ENCODE measurements at places on chromosomes 2 and 18.

DNA sequence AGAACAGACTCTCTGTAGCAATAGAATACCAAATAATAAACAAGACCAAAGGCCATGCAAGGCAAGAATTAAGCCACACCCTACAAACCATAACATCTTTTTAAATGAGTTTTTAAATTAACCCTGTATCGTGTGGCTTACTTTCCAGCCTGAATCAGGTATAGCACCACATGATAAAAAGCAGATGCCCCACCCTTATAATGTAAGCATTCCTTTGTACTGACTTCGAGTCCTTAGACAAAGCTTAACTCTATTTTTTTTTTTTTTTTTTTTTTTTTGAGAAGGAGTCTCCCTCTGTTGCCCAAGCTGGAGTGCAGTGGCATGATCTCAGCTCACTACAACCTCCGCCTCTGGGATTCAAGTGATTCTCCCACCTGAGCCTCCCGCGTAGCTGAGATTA is 1.7 kb upstream of the C2orf42 start:
- DNase-seq = no peak

- no peak for DNase-seq
Measured at GRCh38 chr2:70723286-70723885, 44.6 kb downstream of the ADD2 start.

- no peak for DNase-seq
Measured at GRCh38 chr18:12334366-12334808, 26.3 kb downstream of the TUBB6 start.

DNA sequence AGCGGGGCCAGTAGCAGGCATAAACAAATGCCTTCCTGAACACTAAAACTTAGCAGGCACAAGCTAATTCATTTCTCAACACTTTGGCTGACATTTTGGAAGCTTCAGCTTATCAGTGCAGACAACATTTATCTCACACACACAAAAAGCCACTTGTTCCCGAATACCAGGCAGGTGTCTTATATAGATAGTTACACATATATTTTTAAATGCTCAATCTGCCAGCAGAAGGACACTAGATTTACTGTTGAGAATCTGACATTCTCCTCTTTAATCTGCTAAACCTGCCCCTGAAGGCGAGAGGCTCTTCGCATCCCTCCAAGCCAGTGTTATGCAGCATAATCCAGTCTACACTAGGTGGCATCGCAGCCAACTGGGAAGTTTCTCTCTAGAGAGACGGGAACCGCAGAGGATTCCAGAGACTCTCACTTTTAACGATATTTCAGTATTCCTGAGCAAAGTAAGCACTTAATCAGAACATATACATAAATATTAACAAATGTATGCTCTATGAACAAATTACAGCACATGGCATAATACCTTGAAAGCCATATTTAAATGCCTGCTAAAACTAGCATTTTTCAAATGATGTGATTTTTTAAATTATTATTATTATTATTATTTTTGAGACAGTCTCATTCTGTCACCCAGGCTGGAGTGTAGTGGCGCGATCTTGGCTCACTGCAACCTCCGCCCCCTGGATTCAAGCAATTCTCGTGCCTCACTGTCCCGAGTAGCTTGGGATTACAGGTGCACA is 90.2 kb upstream of the SCG2 start:
- DNase-seq = no peak

DNA sequence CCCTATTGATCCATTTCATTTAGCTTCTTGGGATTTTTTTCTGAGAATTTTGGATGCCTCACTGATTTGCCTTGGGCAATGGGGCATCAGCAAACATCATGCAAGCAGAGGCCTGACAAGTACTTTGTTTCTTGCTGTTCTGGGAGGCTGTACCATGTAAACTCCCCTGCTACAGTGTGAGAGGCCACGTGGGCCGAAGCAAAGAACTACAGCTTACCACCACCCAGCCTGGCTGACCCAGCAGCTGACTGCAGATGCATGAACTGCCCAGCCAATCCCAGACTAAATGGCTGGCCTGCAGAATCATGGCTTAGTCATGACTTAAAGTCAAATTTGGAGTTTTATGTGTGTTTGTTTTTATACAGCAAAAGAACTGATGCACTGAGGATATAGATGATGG is 579.9 kb downstream of the CNTNAP5 start:
- DNase-seq = no peak

GRCh38 chr2:42903821-42904575 is 111.6 kb upstream of the HAAO start:
- no peak for DNase-seq

GRCh38 chr2:36222485-36222884 is 133.1 kb upstream of the CRIM1 start:
- no peak for DNase-seq

DNA sequence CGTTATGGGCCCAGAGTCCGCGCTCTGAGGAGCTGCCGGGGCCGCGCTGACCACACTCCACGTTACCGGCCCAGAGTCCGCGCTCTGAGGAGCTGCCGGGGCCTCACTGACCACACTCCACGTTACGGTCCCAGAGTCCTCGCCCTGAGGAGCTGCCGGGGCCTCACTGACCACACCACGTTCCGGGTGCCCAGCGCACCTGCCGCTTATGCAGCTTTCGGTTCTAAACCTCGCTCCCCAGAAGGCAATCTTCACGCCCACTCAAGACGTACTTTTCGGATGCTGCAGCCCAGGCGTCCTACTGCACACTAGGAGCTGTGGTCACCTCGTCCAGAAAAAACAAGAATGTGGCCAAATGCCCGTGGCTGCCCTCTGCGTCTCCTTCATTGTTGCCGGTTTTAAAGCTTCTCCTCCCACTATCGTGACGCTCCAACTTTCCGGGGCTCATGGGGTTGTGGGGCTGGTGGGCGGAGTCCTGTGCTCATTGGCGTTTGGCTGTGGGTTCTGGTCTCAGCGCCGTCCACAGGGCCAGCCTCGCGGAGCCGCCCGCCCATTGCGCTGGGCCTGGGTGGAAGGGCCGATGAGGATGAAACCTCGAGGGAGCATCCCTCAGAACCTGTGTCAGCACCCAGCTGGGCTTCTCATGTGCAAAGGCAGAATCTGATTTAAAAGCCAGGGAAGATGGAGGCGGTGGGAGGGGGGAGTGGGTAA is 11.9 kb downstream of the KCNG2 start:
- no peak for DNase-seq

GRCh38 chr2:207694811-207695281 is 16.6 kb upstream of the CCNYL1 start:
- DNase-seq = no peak

DNA sequence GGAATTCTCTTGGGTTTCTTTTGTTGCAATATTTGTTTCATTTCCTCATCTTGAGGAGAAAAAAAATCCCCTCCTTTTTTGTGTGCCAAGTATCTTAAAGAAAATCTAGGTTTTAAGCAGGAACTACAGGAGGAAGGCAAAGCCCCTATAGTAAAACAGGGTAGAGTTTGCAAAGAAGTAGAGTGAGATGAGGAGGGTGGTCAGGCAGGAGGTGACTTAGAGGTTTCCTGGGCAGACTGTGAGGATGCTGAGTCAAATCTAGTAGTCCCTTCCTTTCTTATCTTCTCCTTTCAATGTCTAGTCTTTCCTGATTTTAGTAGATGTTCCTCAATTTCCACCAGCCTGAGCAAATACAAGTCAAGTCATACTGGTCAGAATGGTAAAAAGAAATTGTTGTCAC is 222.5 kb downstream of the PMAIP1 start:
- DNase-seq = no peak

- DNase-seq = no peak
Measured at GRCh38 chr2:166240387-166241313, 112.8 kb upstream of the SCN1A start.

DNA sequence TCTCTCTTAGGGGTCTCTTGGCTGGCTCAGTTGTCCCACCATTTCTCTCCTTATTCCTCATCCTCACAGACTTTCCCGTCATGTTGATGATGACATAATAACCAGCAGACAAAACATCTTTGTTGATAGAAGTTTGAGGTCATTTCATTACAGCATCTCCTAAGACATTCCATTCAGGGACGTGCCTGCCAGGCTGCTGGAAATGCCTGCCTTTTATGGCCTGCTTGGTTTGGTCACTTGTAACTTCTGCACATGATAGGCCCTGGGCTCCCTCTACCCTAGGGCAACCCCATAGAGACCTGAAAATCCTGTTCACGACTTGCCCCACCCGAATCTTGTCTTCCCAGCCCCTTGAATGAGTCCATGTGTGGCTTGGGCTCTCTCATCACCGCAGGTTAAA is 81.7 kb downstream of the SDC1 start:
- DNase-seq = no peak

- DNase-seq = no peak
Measured at GRCh38 chr2:168573128-168573903, 117.2 kb downstream of the CERS6 start.

DNA sequence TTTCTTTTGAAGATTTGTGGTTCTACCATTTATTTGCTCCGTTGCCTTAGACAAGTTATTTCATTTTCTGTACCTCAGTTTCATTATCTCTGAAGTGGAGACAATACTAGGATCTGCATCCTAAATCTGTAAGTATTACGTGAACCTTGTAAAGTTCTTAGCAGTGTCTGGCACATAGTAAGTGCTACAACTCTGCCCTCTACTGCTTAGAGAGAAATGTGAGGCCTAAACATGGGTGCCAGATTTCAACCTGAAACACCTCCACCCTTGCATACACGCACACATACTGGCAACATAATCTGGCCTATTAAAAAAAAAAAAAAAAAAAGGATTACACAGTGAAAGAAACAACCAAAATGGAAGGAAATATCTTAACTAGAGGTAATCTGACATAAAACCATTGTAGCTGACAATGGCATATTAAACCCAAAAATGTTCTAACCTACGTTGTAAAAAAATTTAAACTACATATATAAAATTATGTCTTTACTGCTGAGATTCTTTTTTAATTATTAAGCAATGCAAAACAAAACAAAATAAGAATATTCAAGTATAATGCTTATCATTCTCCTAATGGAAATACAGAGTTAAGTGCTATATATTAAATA is 132.6 kb downstream of the MAP2 start:
- no peak for DNase-seq

DNA sequence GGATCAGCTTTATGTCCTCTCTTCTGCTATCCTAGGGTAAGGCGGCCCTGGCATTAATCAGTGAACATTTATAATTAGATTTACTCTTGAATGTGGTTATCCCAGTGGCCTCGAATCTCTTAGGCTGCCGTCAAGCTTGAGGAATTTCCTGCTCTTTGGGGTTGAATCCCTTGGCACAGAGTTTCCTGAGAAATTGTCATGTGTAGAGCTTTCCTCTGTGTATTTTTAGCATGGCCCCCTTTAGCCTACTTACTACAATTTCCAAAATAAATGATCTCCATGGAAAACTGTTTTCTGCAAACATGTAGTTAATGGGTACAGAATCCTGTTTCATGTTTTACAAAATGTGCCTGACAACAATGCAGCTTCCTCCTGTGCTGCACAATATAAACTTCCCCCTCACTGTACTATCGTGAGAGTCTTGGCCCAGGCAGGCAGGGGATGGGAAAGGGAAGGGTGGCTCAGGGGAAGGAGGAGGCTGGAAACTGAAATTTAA is 18.1 kb downstream of the NCAPH start:
- no peak for DNase-seq

DNA sequence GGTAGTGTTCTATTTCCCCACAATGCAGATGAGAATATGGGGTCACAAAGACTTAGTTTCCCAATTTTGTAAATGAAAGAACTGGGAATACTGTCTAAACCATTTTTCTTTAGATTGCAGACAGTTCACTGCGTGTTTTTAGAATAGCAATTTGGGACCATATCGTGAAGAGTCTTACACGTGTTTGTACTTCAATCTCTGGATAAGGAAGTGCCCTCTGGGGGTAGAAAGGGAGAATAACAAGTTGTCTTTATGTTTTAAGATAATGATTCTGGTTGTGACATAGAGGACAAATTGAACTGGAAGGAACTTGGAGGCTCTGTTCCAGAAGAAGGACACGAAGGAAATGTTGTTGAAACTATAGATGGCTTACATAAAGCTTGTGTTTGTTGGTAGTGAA is 457.7 kb downstream of the CBLN2 start:
- DNase-seq = no peak

DNA sequence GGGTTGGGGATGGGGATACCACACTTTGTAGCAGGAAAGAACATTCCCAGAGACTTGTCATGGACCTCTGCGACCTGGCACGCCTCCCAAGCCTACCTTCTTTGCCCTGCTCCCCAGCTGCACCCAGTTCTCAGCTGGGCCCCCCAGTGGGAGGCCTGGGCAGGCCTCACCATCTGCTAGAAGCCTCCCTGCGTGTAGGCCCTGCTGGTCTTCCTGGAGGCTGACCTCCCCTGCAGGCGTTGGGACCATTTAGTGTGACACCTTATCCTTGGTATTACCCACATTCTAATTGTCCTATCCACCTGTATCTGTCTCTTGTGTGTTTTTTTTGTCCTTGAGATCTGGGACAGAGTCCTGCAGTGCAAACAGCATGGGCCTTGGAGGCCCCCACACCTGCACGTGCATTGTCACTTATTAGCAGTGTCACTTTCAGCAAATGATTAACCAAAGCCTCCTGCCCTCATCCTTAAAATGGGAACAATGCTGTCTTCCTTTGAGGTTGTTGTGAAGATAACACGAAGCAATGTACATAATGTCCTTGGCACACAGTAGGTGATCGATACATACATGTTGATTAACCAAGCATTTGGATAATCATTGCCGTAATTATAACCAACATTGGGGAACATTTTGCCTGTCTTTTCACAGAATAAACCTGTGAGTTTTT is 77.2 kb downstream of the LIPG start:
- no peak for DNase-seq

GRCh38 chr2:112181571-112182290 is 43.5 kb downstream of the FBLN7 start:
- no peak for DNase-seq

GRCh38 chr2:18465979-18466378 is 94.5 kb downstream of the RDH14 start:
- no peak for DNase-seq

DNA sequence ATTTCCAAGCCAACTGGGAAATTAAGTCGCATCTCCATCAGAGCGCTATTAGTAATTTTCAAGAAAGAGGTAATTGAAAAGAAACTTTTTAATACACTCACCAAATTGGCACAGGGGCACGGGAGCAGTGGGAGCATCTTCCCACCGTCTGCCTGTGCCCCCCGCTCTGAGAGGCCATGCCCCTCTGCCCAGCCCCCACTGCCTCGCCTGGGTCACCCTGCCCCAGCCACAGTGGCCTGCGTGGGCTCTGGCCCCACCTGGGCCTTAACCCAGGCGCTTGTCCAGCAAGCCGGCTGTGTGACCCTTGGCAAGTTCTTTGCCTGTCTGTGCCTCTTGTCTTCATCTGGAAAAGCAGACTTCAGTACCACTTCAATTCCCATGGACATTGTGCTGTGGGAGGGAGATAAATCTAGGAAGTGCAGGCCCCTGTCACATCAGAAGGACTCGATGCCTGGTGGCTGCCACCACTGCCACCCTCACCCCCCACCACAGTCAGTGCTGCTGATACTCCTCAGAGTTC is 31.9 kb downstream of the GLI2 start:
- no peak for DNase-seq

- DNase-seq = no peak
Measured at GRCh38 chr2:178044836-178045235, 27.7 kb downstream of the PDE11A start.

- DNase-seq = no peak
Measured at GRCh38 chr2:70442301-70443077, 111.1 kb downstream of the TGFA start.

Measured in stimulated activated CD8-positive, alpha-beta memory T cell treated with anti-CD3 and anti-CD28 coated beads, Interleukin-4, amount 100 ng/mL, for 1 hour (primary cell).